Stimulated activated CD8-positive, alpha-beta memory T cell treated with anti-CD3 and anti-CD28 coated beads, Interleukin-7, amount 100 ng/mL, for 1 hour (primary cell): ENCODE measurements at places on chromosomes 13 and 19.
A peak's percentile ranks its signal among the peaks of the same experiment; 100 is the strongest.

GRCh38 chr19:10000171-10000826 lies 10.0 kb downstream of the COL5A3 start:
- peak; percentile 18 for DNase-seq

DNA sequence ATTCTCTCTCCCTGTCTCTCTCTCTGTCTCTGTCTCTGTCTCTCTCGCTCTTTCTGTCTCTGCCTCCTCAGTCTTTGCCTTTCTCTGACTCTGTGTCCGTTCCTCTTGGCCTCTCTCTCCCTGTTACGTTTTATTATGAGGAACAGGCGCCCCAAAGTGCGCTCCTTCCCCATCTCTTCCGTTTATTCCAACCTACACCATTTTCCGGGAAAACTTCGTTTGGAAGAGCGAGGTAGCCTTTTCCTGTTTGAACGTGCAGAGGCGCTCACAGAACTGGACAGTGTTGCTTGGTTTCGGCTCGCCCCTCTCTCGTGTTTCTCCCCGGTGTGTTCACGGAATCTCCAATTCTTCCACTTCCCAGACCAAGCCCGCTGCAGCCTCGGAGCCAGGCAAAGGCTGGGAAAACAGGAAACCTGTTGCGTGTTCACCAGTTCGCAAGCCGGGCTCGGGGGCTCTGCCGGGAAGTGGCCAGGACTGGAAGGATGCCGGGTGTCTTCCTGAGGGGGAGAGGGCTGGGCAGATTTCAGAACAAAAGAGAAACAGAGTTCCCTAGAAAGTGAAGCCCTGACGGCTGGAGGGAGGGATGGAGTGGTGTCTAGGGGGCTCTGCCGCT lies 605 bp downstream of the TMEM255B start:
- no peak for DNase-seq

GRCh38 chr13:85799097-85799582 lies at the start of gene SLITRK6:
Gene SLITRK6 (minus strand): TSS chr13:85799419. CDS start chr13:85796508, 2,911 bp downstream.
- DNase-seq: no peak

GRCh38 chr13:107964395-107964794 lies 250.9 kb downstream of the LIG4 start:
- no peak for DNase-seq

DNA sequence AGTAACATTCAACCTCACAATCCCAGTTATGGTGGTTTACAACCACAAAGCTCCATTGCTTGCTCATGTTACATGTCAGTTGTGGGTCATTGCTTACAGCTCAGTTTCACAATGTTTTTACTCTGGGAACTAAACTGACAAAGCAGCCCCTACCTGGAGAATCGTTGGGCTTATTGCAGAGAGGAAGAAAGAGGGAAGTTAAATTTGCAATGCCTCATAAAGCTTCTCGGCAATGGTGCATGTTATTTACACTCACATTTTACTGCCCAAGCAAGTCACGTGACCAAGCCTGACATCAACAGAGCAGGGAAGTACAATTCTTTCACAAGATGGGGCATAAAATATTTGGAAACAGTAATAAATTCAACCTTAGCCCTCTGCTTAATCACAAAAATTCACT lies 441.6 kb downstream of the TDRD3 start:
- DNase-seq: no peak

- no peak for DNase-seq
Measured at GRCh38 chr13:37954191-37954590, 84.6 kb upstream of the TRPC4 start.

DNA sequence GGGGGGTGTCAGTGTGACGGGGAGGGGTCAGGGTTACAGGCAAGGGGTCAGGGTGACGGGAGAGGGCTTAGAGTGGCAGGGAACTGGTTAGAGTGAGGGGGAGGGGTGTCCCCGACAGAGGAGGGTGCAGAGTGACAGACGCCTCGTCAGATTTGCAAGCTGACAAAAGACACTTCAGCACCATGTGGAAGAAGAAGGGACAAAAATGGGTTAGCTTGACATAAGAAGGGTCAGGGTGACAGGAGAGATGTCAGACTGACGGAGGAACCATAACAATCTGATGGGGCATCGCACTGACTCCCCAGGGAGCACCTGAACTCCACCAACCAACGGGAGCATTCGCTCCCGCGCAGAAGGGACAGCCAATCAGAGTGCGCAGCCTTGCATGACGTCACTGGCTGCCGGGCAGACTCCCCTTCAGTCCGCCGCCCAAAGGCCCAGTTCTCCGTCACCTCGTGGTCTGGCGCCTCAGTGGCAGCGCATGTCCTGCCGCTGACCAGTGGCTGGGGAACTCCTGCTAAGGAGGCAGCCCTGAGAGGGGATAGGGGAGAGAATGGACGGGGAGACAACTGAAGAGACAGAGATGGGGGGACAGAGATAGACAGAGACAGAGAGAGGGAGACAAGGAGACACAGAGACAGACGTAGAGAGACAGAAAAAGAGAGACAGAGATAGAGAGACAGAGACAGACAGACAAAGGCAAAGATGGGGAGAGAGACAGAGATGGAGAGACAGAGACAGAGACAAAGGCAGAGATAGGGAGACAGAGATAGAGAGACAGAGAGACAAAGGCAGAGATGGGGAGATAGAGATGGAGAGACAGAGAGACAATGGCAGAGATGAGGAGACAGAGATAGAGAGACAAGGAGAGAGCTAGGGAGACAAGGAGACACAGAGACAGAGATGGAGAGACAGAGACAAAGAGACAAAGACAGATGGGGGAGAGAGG lies 30.2 kb downstream of the C19orf81 start:
- peak; percentile 51 for DNase-seq

DNA sequence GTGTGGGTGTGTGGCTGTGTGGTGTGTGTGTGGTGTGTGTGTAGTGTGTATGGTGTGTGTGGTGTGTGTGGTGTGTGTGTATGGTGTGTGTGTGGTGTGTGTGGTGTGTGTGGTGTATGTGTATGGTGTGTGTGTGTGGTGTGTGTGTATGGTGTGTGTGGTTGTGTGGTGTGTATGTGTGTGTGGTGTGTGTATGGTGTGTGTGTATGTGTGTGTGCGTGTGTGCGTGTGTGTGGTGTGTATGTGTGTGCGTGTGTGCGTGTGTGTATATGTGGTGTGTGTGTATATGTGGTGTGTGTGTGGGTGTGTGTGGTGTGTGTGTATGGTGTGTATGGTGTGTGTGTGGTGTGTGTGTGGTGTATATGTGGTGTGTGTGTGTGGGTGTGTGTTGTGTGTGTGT lies 8.1 kb downstream of the SHISA7 start:
- no peak for DNase-seq

DNA sequence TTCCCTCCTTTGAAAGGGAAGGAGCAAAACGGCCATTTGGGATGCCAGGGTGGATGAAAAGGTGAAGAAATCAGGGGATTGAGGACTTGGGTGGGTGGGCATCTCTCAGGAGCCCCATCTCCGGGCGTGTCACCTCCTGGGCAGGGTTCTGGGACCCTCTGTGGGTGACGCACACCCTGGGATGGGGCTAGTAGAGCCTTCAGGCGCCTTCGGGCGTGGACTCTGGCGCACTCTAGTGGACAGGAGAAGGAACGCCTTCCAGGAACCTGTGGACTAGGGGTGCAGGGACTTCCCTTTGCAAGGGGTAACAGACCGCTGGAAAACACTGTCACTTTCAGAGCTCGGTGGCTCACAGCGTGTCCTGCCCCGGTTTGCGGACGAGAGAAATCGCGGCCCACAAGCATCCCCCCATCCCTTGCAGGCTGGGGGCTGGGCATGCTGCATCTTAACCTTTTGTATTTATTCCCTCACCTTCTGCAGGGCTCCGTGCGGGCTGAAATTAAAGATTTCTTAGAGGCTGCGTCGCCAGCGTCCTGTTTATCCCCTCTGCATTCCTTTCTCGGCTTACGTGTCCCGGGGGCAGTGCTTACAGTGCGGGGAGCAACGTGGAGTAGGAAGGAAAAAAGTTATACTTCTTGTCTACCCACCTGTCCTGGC lies 15.2 kb upstream of the S1PR4 start:
- DNase-seq: peak; percentile 49

GRCh38 chr13:24292481-24292880 lies 16.9 kb upstream of the C1QTNF9 start:
- no peak for DNase-seq

DNA sequence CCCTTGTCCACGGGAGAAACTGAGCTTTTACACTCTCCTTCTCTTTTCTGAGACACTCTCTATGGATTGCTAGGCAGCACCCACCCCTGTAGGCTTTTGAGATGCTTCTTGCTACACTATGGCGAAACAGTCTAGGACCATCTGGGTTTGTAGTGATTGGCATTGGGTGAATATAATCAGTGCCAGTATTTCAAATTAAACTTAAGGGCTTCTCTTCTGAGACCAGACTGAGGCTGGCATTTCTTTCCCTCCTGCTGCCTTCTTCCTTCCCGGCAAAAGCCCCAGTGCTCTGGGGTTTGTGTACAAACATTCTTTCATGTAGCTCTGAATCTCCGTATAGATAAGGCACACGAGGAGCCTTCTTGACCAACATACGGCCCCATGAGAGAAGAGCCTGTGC lies 276.7 kb downstream of the SLC7A1 start:
- DNase-seq: no peak

GRCh38 chr13:98405690-98406344 lies 171.1 kb downstream of the STK24 start:
- no peak for DNase-seq

GRCh38 chr13:21124852-21125251 lies 51.5 kb downstream of the SKA3 start:
- DNase-seq: no peak

DNA sequence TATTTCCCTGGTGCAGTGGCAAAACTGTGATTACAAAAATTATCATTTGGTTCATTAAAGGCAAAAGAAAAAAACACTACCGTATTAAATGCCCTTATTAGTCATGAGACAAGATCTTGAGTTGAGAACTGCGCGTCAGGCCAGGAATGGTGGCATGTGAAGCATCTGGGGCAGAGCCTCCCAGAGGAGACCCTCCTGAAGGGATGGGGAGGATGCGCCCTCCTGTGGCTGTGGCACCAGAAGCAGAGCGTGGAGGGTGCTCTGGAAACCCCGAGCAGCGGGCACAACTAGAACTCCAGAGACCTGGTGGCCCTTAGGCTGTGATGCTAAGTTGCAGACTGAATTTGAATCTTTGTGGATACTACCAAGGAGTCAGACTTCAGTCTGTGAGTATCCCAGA lies 11.5 kb downstream of the CUL4A start:
- no peak for DNase-seq

DNA sequence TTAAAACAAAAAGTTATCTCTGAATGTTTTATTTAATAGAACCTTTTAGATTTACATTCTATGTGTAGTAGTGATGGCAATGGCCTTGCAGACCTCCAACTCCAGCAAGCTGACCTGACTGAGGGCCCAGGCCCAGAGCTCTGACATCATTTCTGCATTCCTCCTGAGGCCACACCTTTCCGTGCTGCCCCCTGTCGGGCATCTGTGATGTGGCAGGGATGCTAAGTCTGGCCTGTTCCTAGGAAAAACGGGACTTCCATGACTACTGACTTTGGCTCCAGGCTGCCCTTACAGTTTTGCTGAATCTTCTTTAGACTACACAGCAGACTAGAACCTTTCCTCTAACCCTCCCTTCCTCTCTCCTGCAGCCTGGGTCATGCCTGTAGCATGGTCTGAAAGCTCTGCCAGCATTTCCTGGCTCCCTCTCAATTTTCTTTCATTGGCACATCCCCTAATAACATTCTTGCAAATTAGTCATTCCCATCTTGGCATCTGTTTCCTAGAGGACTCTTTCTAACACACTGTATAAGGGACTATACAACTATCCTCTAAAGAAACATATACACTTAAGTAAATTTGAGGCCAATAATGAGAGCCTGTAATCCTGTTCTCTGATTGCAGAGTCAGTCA lies 249.1 kb downstream of the GPC5 start:
- no peak for DNase-seq

- DNase-seq: no peak
Measured at GRCh38 chr19:39738814-39739213, 985 bp upstream of the CLC start.

DNA sequence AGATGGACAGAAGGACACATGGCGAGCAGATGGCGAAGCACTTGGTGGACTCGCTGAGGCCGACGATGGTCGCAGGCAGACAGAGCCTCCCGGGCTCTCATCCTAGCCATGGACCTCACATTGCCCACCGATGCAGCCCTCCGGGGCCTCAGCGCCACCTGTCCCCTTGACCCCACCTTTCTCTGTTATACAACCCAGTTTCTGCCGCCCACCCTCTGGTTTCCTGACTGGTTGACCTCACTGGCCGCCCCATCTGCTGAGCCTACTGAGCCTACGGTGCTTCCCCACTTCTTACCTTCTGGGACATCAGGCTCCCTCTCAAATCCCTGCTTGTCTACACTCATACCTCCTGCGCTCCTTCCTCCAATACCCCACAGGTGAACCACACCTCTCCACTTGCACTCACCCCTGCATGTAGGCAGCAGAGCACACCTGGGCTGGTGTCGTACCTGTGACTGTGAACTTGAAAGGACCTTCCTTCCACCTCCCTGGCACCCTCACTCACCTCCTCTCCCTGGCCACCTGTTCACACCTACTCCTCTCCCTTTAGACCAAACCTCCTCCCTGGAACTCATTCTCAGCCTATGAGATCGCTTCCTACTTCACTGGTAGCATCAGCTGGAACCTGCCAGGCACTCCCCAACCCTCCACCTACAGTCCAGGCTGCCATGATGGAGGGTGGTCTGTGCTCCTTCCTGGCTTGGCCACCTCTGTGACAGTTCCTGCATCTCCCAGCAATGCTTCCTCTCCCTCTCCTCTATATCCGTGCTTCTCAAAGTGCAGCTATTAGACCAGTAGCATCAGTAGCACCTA lies 36.1 kb downstream of the HPN start:
- DNase-seq: no peak

GRCh38 chr13:77537289-77537919 lies 1.9 kb downstream of the SCEL start:
- DNase-seq: no peak

DNA sequence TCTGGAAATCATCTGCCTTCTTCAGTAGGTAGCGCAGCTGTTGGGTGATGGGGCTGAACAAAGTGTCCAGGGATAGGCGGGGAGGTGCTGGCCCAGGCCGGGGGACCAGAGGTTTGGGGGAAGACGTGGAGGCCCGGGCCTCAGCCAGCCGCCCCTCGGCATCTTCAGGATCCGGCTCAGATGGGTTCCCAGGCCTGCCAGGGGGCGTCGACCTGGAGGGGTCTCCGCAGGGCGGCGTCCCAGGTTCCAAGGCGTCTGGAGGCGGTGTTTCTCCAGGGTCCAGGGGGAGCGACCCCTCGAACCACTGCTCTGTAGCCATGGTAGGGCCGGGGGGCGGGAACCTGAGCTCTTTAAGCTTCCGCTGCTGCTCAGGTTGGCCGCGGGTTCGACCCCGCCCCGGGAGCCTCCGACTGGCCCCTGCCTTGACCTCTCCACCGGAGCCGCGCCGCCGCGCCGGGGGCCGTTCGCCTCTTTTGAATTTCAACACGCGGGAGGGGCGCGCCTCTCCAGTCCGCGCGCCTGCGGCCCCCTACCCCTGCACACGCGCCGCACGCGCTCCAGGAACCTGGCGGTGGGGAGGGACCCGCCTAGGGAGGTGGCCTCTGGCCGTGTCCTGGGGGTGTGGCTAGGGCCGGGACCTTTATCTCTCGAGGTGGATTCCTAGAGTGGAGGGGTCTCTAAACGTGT lies at the start of gene C19orf67:
Gene C19orf67, minus strand, starts transcription at position 475 of the 687 bp plus-strand sequence. Its CDS starts 156 bp downstream, at position 319.
- no peak for DNase-seq

- DNase-seq: no peak
Measured at GRCh38 chr13:66218583-66218982, 1011.6 kb downstream of the PCDH9 start.

- DNase-seq: no peak
Measured at GRCh38 chr19:58483776-58484175, 7.6 kb downstream of the ZNF446 start.

GRCh38 chr13:28128926-28129325 lies 9.4 kb upstream of the PAN3 start:
- no peak for DNase-seq
